Ammon's horn (tissue), 1 donor: ENCODE measurements at places on chromosomes 4 and X.

DNA sequence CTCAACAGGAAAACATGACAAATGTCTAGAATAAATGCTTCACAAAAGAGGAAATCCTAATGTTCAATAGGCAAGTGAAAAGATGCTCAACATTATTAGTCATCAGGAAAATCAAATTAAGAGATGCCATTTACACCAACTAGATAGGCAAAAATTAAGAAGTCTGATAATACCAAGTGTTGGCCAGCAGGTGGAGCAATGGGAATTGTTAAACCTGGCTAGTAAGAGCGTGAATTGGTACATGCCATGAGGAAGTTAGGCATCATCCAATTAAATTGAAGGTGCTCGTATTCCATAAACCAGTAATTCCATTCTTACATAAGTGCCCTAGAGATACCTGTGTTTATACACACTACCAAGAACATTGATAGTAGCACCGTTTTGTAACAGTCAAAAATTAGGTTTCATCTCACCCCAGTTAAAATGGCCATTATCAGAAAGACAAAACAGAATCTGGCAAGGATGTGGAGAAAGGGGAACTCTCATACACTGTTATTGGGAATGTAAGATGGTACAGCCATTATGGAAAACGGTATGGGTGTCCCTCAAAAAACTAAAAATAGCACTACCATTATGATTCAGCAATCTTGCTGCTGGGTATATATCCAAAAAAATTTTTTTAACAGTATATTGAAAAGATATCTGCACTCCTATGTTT is 14.0 kb upstream of the ZCCHC18 start:
- peak; percentile 89 for DNase-seq

GRCh38 chr4:52611030-52611555 is 48.0 kb downstream of the USP46 start:
- no peak for DNase-seq

GRCh38 chr4:666822-667544 is 7.1 kb downstream of the ATP5ME start:
- no peak for DNase-seq

DNA sequence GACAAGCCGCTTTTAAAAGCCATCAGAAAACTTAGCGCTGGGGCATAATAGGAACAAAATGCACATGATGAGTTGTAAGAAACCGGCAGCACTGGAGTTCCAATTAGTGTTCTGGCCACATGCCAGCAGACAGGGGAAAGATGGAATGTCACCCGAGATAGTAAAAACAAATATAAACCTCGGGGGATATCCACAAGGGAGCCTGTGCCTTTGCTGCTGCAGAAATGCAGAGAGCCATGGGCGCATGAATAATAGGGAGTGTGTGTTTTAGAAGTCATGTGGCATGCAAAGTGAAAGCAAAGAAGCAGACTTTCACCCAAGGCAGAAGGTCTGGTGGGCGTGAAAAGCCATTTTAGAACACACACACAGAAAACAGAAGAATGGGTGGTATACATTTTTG is 19.1 kb downstream of the GPRASP3 start:
- DNase-seq, result no peak

DNA sequence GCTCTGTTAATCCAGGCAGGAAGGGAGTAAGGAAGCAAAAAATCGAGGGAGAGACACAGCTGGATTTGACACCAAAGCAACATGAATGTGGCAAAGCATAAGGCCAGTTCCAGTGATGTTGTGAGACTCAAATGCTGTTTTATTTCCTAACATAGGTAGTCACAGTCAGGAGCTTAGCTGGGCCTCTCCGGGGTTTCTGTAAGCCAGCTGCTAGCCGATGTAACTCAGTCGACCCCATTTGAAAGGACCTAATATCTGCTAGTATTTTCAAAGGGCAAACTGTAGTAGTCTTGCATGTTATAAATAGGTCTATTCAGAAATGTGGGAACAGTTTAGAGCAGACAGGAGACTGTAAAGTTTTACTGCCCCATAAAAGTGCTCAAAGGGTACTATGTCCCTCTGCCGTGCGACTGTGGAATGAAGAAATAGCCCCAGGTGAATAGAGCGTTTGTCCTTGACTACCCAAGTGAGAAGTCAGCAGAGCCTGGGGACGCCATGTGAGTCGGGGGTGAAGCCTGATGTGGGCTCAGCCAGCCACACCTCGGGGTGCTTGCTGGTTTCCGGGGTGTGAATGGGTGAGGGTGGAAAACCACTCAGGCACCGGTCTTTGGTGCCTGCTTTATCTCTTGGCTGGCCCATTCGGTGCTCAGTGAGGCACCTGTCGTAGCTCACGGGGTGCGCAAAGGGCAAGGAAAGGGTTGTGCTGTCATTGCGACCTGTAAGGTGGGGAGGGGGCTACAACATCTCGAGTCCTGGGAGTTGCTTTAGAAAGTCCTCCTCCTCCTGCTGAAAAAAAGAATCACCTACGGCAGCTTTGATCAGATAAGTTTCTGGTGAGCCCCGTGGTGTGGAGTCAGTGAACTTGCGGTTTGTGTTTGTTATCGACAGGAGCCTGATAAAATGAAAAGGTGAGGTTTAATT is 745 bp downstream of the TRIM2 start:
- DNase-seq, result no peak

- DNase-seq, result no peak
These were observed 109.6 kb upstream of the NDP start for GRCh38 chrX:44082829-44083228.

DNA sequence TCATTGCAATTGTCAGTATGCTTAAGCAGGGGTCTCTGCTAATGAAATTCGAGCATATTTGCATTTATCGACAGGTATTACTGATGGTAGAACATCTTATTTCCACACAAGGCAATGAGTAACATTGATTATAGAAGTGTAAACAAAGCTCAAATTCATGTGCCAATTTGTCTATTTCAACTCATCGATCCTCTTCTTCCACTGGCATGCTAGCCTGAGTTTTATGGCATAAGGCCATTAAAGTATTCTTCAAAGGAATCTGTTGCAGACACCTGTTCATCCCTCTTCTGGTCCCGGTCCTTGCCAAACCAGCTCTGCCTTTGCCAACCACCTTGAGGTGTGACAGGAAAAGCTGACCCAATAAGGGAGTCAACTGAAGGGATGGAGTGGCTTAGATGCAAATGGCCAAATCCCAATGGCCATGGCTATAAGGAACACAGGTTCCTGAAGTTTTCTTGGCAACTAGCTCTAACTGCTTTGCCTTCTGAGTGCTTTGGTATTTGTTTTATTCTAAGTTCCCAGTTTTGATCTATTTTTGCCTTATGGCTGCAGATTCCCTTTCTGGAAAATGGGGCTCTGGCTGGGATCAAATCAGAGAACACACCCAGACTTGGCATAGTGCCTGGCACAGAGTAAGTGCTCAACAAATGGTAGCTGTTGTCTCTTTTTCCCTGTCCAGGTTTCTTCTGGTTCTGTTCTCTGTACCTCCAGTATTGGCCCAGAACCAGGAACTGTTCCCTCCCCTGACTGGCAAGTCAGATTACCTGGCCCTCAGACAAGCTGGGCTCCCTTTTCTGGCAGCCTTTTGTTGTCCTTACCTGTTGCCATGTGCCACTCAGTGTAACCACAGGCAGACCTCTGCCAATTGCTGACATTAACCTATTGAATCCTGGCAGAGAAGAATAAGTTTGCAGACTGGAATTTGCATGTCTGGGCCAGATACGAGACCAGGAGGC is 63.1 kb downstream of the RTL9 start:
- no peak for DNase-seq

GRCh38 chr4:66653937-66654336 is 891.4 kb downstream of the CENPC start:
- DNase-seq, result no peak

DNA sequence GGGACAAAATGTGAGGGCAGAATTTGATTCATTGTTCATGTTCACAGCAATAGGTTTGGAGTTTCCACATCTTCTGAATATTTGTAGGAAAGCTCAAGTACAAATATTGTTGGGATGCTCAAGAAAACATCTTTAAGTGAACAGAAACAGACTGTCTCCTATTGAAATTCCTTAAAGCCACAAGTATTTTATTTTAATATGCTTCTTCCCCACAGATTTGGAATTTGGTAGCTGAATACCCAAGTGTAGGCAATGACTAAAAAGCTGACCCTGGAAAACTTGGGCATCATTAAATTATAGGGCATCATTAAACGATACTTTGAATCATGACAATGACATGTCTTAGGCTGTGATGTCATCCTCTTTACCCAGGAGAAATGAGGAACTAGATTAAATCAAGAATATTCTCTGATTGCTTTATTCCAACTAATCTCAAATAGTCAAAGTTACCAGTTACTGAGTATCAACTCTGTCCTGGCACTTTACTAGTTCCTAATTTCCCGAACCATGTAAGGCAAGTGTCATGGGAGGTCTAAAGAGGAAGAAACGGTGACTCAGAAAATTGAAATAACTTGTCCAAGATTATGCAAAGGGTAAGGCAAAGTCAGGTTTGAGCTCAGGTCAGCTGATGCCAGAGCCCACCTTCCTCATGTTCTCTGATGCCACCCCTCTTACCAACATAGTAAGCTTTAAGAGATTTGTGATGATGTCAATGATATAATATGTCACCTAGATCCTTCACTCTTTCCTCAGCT is 223.1 kb upstream of the LEF1 start:
- no peak for DNase-seq

DNA sequence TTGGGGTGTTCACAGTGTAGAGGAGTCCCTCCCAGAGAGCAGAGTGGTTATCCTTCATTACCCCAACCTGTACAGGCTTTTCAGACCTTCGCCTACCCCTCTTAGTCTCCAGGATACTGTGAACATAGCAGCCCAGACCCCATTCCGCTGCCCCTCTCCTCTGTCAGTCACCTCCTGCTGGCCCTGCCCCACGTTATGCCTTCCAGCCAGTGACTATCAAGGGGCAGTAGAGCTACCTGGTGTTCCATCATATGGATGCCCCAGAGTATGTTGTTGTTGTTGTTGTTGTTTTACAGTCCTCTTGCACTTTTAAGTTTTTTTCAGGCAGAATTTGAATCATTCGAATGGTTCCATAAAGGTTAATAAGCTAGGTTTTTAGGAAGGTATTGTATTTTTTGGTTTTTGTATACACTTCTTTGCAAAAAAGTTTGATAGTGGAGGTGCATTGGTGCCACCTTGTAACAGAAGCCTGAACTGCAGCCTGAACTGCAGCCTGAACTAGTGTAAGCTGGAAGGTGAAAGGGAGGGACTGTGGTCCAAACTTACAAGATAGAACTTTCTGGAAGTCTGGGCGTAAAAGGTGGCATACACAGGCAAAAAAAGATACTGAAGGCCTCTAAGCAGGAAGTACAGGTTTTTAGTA is 101.4 kb upstream of the RAB40AL start:
- peak; percentile 10 for DNase-seq

- no peak for DNase-seq
These were observed 127.1 kb upstream of the SLC4A4 start for GRCh38 chr4:71211748-71212147.

- no peak for DNase-seq
These were observed 5.8 kb downstream of the SLBP start for GRCh38 chr4:1706358-1706757.

GRCh38 chr4:64538219-64538618 is 129.0 kb upstream of the TECRL start:
- DNase-seq, result no peak

DNA sequence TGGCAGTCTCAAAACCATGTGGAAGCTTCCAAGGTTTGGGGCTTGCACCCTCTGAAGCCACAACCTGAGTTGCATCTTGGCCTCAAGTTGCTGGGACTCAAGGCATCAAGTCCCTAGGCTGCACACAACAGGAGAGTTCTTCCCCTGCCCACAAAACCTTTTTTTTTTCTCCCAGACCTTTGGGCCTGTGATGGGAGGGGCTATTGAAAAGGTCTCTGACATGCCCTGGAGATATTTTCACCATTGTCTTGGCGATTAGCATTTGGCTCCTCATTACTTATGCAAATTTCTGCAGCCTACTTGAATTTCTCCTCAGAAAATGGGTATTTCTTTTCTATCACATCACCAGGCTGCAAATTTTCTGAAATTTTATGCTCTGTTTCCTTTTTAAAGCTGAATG is 349.5 kb upstream of the EDA2R start:
- DNase-seq, result no peak

GRCh38 chr4:80613470-80613869 is 277.9 kb downstream of the CFAP299 start:
- DNase-seq, result no peak

- no peak for DNase-seq
These were observed 283.2 kb downstream of the DCHS2 start for GRCh38 chr4:154208424-154208823.

DNA sequence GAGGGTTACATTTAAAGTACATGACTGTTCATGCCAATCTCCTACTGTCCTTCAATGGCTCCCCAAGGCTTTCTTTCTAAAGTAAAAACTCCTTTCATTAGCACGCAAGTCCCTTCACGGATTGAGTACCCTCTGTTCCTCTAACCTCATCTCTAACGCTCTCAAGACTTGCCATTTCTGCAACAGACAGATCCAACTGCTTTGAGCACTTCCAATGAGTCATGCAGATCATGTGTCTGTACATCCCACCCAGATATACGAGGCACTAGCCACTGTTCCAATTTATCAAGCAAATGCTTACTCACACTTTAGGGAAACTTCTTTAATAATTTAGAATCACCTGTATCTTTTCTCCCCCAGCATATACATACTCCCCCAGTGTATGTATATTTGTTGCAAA is 332.5 kb upstream of the ZFP42 start:
- DNase-seq, result no peak

- DNase-seq, result no peak
These were observed 1.2 kb upstream of the AMOT start for GRCh38 chrX:112841820-112842157.

DNA sequence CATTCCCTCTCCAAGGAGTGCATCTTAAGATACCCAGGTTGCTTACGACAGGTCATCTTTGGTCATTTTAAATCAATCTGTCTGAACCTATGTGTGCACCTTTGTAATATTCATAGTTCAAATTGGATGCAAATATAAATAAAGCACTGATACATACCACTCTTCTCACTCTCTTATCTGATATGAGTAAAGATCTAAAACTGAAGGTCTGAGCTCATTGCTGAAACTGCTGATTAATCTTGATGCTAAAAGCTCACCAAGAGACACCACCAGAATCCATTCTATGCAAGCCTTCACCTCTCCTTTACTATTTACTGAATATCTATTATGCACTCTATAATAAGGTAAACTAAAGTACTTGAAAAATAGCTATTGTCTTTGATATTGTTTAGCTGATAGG is 16.6 kb downstream of the HSD17B13 start:
- no peak for DNase-seq

DNA sequence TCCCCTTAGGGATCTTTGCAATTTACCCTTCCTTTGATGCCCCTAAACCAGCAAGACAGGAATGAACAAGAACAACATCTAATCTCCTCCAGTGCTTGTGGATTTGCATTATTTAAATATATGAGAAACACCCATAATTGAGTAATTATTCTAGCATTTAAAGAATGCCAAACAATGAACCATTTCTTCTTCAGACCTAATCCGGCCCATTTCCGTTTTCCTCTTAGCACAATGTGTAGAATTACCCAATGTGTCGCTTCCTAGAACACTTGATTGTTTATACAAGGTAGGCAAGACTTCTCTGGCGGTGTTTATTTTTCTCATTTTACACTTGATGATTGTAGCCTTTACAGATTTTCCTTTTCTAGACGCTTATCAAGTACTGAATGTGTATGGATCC is 43.5 kb downstream of the CLDN34 start:
- no peak for DNase-seq

- DNase-seq, result no peak
These were observed 234.1 kb upstream of the PGRMC2 start for GRCh38 chr4:128521648-128522111.

GRCh38 chr4:25229804-25230203 is 4.0 kb upstream of the PI4K2B start:
- DNase-seq, result no peak

- DNase-seq, result no peak
These were observed 14.2 kb upstream of the HERC5 start for GRCh38 chr4:88442689-88443191.
